ENCODE measurements at places on chromosomes 4 and X. TPM values are rescaled to one million over a fixed set of nuclear protein-coding genes. Genes with fewer than 3 reads are reported as not detected.

Gene MAOB
- 0.27 TPM for total RNA-seq

Gene FRMPD4
- not detected for total RNA-seq

Gene NIPAL1
- 1.2 TPM for total RNA-seq

Gene MTMR8
- 0.40 TPM for total RNA-seq
